Breast epithelium (tissue), 4 donors: ENCODE measurements at places on chromosomes 6 and 20.

- DNase-seq = no peak
These were observed 797 bp upstream of the ZNF133 start for GRCh38 chr20:18287546-18287914.

- no peak for DNase-seq
These were observed 9.2 kb upstream of the OSER1 start for GRCh38 chr20:44219791-44220190.

DNA sequence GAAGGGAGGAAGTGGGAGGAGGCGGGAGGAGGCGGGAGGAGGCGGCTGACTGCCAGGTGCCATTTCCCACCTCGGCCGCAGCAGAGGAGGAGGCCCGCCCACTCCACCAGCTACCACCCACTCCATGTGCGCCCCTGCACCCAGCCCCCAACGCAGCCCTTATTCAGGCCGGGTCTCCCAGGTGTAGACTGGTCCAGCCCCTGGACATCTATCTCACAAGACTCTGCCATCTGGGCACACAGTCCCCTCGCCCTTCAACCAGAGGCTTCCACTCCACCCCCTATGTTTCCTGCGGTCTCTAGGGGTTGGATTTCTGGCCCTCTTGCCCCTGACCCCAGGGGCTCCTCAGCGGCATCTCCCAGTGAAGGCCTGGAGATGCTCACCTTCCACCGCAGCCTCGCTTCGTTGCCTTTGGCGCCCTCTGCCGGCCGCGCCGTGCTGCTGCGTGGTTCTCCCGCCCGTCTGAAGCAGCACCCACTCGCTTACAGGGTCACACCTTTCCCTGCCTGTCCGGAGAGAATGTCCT lies 32.6 kb upstream of the FAM83D start:
- DNase-seq = peak; percentile 64

GRCh38 chr20:39070484-39071231 lies 108.5 kb downstream of the DHX35 start:
- no peak for DNase-seq

GRCh38 chr20:4141291-4142240 lies 126.2 kb upstream of the RNF24 start:
- DNase-seq = no peak

- no peak for DNase-seq
These were observed 219.1 kb downstream of the DOK5 start for GRCh38 chr20:54694516-54694915.

GRCh38 chr6:27650620-27651370 lies 177.9 kb upstream of the ZNF184 start:
- no peak for DNase-seq

GRCh38 chr6:155292711-155293110 lies 21.6 kb downstream of the TFB1M start:
- no peak for DNase-seq

GRCh38 chr6:154591234-154591633 lies 80.7 kb upstream of the CNKSR3 start:
- no peak for DNase-seq

DNA sequence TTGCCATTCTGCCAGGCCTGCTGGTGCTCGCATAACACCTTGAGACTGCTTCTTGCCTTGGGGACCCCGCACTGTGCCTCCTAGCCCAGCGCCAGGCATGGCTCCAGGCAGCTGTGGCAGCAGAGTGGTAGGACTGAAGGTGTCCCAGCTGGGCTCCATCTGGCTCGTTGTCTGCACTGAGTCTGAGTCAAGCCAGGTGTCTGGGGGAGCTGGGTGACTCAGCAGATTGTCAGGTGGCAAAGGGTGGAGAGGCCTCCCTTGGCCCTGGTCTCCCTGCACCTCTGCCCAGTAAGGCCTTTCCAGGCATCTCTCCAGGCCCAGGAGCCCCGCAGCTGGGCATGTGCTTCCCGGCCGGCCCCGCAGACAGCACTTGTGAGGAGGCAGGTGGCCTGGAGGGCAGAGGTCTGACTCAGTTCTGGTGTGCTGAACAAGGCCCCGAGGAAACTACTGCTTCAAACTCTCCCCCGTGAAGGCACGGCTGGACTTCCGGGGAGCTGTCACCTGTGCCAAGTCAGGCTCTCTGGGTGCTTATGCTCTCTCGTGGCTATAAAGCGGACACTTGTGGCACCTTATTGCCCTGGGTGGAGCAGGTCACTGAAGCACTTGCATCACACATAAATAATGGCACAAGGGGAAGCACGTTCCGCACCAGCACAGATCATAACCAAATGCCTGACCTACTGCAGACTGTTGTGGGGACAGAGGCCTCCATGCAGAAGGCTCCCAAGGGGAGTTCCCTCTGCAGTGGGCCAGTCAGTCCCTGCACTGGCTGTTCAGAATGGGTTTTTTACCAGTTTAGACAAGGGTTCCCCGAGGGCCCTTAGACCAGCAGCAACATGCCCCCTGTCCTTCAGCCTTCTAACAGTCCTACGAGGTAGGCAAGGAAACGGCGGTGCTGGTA lies 27.5 kb downstream of the FOXC1 start:
- DNase-seq = no peak

DNA sequence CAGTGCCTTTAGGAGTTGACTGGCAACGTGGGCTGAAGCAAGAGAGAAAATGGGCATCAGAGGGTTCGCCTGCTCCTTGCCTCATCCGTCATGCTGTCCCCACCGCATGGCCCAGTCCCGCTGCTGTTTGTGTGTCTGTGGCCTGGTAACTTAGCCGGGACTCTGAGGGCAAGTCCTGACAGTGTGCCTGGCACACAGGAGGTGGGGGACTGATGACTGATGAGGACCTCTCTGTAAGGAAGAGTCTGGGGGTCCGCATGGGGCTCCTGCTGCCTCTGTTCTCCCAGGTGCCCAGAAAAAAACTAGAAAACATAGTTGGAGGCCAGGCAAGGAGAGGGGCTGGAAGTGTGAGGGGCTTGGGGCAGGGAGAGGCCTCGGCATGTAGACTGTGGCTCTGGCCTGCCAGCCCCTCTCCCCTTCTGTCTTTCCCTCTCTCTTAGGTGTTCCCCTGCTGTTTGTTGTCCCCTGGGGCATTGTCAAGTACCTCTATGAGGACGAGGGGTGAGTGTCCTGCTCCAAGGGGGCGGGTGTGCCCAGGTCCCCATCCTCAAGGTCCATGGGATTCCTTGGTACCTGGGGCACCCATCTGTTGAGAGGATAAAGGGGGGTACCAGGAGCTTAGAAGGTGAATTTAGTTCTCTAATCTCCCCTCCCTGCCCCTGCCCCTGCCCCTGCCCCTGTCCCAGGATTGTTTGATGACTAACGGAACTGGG lies 29.5 kb downstream of the GLP1R start:
- DNase-seq = no peak
